Stimulated activated CD8-positive, alpha-beta memory T cell treated with anti-CD3 and anti-CD28 coated beads, Interleukin-2, amount 100 ng/mL, for 1 hour (primary cell): ENCODE measurements at places on chromosomes 3 and 15.

DNA sequence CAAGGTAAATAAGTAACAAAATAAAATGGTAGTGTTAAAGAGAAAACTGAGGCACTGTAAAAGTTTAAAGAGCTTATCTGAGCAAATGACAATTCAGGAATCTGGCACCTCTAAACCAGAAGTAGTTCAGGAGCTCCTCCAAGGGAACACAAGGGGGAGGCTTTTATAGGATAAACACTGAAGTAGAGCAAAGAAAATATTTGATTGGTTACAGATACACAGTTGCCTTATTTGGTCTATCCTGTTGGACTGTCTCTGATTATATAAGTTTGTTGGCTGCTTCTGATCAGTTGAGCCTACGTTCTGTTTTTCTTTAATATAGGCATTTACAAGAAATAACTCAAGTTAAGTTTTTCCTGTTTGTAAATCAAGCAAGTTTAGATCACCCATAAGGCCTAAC, 146.9 kb downstream of the ERC2 start:
- DNase-seq, result no peak

- no peak for DNase-seq
Observed at GRCh38 chr3:100184948-100185570, 70.8 kb upstream of the FILIP1L start.

GRCh38 chr15:90268415-90268814, 2.9 kb downstream of the NGRN start:
- no peak for DNase-seq

DNA sequence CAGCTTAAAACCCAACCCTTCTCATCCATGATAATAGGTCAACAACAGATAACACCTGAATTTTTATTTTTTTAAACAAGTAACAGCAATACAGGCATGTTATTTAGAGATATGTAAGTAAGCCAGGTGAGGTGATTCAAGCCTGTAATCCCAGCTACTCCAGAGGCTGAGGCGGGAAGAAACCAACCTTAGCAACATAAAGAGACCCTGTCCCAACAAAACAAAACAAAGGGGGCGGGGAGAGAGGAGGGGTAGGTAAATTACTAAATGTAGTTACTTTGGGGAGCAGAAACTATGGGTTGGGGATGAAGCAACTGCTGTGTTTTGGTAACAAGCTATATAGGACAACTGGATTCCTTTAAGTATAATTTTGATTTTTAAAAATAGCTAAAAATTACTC, 47.0 kb downstream of the GNB4 start:
- DNase-seq, result no peak
